H9 (cell line): ENCODE measurements at places on chromosomes 1 and 21. TPM values are rescaled to one million over a fixed set of nuclear protein-coding genes. Genes with fewer than 3 reads are reported as not detected.

- H3K36me3 ChIP-seq, result no peaks in the 10 kb centered on the region
- no peak overlapping the region for H3K4me3 ChIP-seq
- H3K27me3 ChIP-seq, result no peaks in the 10 kb centered on the region
- DNase-seq, result no peak
- no peak overlapping the region for H3K27ac ChIP-seq
- no peaks in the 10 kb centered on the region for H3K4me1 ChIP-seq
Measured at GRCh38 chr1:177880339-177880891, 89.4 kb downstream of the SEC16B start.

DNA sequence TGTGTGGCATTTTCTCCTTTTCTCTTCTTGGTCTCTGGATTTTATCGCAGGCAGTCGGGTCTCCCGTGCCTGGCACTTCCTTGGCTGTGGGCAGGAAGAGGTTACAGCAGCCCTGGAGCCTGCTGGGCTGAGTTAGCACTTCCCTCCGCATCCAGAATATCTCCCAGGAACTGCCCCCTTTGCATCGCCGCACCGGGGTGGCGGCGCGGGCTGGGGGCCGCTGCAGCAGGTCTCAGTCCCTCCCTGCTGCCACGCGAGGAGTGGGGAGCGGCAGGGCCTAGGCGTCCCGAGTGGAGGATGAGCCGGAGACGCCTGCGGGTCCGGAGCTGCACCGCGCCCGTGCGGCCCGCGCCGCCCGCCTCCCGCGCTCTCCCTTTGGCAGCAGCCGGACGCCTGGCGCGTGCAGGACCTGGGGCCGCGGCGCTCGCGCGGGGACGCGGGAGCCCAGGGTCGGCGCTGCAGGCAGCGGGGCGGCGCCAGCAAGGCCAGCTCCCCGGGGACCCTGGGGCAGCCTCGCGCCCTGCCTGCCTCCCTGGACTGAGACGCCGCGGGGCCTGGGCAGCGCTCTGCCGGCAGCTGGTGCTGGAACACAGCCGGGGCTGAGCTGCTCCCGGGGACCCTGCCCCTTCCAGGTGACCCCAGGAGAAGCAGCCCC lies 192.8 kb downstream of the PRDM2 start:
- H3K4me3 ChIP-seq, result peak overlapping the region; percentile 80
- DNase-seq, result peak; percentile 49
- H3K27me3 ChIP-seq, result peaks cover 27% of the 10 kb centered on the region; the same call in 1 of the 2 replicates
- no peak overlapping the region for H3K27ac ChIP-seq

DNA sequence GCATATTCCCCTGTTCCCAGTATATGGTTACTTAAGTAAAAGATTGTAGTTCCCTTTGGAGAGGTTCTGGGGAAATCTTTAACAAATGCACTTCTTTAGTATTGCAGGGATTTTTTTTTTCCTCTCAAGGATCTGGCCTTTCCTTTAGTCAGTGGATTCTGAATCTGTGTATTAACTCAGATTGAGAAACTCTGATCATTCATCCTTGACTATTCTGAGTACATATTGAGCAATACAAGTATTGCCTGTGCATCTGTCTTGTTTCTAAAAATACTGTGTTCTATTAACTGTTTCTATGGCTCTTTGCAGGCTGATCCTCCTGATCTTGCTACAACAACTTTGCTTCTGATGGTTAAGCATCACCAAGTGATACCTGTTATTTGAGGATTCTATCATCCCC lies 67.8 kb upstream of the FGGY start:
- no peak overlapping the region for H3K27ac ChIP-seq
- H3K27me3 ChIP-seq, result no peaks in the 10 kb centered on the region
- H3K4me1 ChIP-seq, result no peaks in the 10 kb centered on the region
- no peaks in the 10 kb centered on the region for H3K36me3 ChIP-seq
- H3K4me3 ChIP-seq, result no peak overlapping the region

The AURKAIP1 gene
- total RNA-seq, result 196 and 209 TPM in 2 replicates

The PAQR6 gene
- 14.6 and 15.8 TPM in 2 replicates for total RNA-seq

- no peaks in the 10 kb centered on the region for H3K4me1 ChIP-seq
- H3K27me3 ChIP-seq, result no peaks in the 10 kb centered on the region
- DNase-seq, result no peak
- H3K27ac ChIP-seq, result no peak overlapping the region
- H3K4me3 ChIP-seq, result no peak overlapping the region
- H3K36me3 ChIP-seq, result no peaks in the 10 kb centered on the region
Measured at GRCh38 chr1:187326557-187326956, 497.8 kb downstream of the PLA2G4A start.

DNA sequence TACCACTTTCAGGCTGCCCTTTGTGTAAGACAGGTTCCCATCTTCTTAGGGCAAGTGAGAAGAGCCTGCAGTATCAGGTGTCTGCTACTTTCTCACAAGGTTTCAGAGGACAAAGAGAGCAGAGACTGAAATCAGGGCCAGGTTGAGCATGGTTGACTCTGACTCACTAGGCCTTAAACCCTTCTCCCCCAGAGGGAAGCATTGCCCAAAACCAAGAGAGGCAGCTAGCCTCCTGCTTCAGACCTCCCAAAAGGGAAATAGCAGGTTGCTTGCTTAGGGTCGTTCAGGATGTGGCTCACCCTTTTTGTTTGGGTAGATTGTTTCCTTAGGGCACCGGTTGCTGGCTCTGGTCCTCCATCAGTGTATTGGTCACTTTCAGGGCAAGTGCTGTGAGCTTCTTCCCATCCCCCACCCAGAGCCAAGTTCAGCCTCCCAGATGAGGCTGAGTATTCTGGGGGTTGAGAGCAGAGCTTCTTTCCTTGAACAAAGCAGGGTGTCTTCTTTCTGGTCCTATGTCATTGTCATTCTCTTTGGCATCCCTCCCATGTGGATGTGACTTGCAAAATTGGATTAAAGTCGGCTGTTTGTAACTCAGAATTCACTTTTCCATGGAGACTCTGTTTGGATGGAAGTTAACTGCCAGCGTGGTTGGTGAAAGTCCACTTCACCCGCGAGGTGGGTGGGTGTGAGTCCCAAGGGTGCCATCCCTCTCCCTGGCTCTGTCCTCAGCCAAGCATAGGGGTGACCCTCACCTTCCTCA lies 55.5 kb upstream of the GALNT2 start:
- H3K27me3 ChIP-seq, result no peaks in the 10 kb centered on the region
- H3K4me1 ChIP-seq, result no peaks in the 10 kb centered on the region
- DNase-seq, result no peak
- H3K36me3 ChIP-seq, result 0 out of 3 replicates have a peak, but pooled peaks cover 2% of the 10 kb centered on the region
- H3K4me3 ChIP-seq, result no peak overlapping the region

The NEGR1 gene
- total RNA-seq, result 0.13 and 0.44 TPM in 2 replicates

DNA sequence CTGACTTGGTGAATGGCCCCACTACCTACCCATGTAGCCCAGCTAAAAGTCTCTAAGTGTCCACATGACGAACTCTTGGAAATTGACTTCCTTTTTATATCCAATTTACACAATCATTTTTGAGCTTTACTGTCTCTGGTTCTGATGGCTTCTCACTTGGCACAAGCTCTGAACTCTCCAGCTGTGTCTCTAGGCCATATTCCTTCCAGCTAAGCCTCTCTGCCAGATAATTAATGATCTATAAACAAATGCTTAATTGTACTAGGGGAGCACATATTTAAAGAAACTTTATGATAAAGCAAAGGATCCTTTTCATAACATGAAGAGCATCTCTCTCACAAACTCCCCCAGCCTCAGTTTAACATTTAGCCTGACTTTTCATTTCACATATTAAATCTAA lies 16.3 kb upstream of the BEND5 start:
- H3K4me1 ChIP-seq, result no peaks in the 10 kb centered on the region
- no peaks in the 10 kb centered on the region for H3K36me3 ChIP-seq
- H3K4me3 ChIP-seq, result no peak overlapping the region
- no peak overlapping the region for H3K27ac ChIP-seq
- no peak for DNase-seq

DNA sequence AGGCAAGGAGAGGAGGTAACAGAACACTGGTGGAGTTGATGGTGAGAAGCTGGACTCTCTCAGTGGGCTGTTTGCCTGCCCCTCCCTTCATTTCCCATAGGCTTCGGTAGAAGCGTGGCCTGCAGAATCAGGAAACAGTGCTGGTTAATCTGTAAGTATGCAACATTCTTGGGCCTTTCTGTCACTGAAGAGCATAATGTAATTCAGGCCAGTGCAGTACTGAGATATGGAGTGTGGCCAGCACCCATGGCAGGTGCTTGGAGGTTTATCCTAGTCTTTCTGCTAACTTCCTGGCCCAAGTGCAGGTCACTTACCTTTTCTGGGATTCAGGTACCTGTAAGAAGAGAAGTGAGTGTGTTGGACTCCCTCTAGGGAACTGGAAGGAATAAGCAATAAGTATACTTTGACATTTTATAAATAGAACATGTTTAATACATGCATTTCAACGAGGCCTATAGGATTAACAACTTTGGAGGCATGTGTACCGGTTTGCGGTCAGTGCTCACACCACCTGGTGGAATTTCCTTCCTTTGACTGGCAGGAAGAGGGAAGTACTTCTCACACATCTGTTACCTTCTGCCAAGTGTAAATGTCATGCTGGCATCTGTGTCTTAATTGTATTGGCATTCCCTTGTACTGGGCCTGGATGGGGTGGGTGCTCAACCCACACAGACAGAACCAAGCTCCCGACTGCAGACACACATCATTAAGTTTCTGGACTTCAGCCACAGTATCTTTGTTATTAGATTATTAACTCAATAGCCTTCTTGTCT lies 105.5 kb downstream of the KIF26B start:
- H3K4me3 ChIP-seq, result no peak overlapping the region
- H3K36me3 ChIP-seq, result no peaks in the 10 kb centered on the region
- H3K4me1 ChIP-seq, result peaks cover 14% of the 10 kb centered on the region

The RCSD1 gene
- total RNA-seq, result 0.13 and 0.26 TPM in 2 replicates
